ENCODE measurements at places on chromosomes 7 and 10.

DNA sequence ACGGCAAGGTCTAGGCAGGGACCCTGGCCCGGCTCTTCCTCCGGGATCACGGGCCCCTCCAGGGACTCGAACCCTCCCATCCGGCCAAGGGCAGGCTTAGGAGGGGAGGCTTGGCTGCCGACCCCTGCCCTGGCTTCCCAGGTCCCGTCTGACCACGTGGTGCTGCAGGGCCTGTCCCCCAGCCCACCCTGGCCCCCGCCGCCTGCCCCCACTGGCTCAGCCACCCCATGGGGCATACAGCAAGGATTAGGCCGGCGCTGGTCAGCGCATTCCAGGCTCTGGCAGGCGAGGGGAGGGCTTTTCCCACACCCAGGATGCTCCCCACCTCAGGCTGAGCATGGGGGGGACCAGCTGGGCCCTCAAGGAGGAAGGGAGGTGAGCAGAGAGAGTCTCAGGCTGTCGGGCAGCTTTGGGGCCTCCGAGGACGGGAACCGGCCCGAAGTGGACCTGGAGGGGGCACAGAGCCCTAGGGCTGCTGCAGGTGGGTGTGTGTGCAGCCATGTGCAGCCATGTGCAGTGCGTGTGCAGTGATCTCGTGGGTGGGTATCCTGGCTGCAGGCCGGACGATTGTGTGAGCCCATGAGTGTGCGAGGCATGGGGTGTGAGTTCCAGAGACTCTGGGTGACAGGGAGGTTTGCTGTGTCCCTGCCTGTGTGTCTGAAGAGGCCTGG lies 713 bp upstream of the GRIFIN start:
- no peak for DNase-seq

- DNase-seq = peak; percentile 41
Observed at GRCh38 chr10:110967009-110967630, 47.7 kb downstream of the SHOC2 start.

DNA sequence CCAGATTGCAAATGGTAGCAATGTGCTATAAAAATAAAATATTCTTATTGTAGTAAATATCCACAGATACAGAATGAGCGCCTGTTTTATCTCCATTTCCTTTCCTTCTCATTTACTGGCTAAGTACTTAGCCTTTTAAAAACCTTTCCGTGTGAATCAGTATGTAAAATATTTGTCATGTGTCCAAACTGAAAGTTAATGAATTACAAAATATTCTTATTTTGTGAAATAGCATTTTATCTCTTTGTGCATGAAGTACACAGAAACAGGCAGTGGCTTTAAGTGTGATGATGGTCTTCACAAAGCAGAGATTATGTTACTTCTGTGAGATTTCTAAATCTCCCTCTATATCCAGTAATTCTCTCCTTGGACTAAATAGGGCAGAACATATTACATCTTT lies 56.7 kb upstream of the KIAA1217 start:
- DNase-seq = no peak

- no peak for DNase-seq
Observed at GRCh38 chr7:152596824-152597223, 79.1 kb downstream of the XRCC2 start.

DNA sequence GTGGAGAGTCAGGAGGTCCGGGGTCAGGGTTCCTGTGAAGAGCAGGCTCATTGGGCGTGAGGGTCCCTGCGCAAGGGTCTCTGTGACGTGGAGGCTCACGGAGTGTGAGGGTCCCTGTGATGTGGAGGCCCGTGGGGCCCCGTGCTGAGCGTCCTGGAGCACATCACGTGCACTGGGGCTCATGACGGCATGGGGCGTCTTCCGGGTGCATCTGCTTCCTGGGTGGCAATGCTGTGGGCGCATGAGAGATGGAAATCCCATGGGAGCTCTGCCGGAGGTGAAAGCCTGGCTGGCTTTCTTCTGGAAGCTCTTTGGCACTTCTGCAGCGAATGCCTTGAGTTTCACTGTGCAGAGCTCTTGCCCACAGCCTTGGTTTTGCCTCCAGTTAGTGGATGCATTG lies 71.4 kb downstream of the WDR37 start:
- DNase-seq = no peak

GRCh38 chr7:72540106-72540611 lies 128.0 kb upstream of the CALN1 start:
- no peak for DNase-seq

DNA sequence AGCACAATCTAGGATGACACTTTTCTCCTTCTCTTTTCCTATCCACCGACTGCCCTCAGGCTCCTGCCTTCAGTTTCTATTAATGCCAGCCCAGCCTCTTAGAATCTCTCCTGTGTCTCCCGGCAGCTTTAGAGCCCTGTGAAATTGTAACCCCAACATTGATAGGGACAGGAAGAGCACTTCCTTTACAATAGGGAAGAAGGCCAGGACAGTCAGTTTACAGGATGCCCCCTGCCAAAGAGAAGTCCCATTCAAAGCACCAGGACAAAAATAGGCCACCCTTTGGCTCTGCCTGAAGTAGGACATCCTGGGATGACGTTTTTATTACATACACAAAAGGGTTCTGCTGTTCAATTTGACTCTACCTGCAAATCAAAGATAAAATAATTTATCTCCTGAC lies 64.7 kb upstream of the ANK3 start:
- no peak for DNase-seq

DNA sequence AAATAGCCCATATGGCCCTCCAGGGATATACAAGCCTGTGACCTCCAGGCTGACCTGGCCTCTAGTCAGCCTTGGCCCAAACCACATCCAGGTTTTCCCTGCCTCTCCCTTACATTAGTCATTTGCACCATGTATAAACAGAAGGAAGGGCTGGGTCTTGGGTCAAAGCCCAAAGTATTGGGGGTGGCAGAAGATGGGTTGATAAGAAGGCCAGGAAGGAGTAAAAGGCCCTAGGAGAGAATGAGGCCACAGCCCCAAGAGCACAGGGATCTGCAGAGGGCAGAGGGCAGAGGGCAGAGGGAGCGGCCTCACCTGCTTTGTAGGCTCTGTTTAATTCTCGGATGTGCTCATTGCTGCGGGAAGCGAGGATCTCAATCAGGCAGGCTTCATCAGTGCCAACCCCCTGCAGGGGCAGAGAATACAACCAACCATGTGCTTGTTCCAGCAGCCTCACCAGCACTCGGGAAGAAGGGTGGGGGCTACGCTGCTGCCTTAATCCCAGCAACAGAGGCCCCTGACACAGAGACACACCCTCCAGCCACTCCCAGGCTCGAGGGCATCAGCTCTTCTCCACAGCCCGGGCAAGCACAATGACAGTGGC lies 31.3 kb downstream of the PLAC9 start:
- DNase-seq = peak; percentile 38

DNA sequence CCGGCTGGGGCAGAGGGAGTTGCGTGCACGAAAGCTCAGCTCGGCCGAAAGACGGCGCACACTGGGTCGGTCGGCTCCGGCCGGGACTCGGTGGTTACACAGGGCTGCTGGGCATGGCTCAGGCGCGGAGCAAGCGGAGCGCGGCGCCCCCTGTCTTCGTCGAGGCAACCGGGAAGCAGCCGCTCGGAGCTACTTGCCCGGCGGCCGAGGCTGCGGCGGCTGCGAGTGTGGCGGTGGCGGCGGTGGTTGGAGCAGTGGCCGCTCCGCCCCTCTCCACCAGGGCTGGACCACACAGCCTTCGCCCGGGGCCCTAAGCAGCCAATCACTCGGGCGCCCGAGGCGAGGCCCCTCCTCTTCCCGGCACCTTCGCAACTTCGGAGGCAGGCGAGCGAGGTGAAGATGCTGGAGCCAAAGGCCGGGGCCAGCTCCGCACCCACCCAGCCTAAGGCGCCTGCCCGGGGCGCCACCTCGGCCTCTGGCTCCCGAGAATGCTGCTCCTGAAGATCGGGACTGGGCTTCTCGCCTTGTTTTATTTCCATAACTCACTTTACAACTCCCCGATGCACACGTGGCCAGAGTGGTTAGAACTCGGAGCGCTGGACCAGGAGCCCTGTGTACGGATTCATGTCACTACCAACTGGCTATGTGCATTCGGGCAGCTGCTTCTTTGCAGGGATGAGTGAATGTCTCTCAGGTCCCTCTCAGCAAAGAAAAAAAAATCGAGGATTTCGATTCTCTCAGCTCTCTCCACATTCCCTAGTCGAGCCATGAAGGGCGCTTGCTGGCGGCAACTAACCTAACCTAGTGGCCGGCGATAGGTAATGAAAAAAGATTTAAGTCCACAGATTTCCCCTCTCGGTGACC lies at the start of gene TLL2:
Gene TLL2 (minus strand): TSS at position 229 of the 864 bp plus-strand sequence. CDS start 241 bp downstream, outside the sequence.
- DNase-seq = peak; percentile 86

GRCh38 chr7:108454317-108454673 lies 1.9 kb downstream of the NRCAM start:
- DNase-seq = no peak

DNA sequence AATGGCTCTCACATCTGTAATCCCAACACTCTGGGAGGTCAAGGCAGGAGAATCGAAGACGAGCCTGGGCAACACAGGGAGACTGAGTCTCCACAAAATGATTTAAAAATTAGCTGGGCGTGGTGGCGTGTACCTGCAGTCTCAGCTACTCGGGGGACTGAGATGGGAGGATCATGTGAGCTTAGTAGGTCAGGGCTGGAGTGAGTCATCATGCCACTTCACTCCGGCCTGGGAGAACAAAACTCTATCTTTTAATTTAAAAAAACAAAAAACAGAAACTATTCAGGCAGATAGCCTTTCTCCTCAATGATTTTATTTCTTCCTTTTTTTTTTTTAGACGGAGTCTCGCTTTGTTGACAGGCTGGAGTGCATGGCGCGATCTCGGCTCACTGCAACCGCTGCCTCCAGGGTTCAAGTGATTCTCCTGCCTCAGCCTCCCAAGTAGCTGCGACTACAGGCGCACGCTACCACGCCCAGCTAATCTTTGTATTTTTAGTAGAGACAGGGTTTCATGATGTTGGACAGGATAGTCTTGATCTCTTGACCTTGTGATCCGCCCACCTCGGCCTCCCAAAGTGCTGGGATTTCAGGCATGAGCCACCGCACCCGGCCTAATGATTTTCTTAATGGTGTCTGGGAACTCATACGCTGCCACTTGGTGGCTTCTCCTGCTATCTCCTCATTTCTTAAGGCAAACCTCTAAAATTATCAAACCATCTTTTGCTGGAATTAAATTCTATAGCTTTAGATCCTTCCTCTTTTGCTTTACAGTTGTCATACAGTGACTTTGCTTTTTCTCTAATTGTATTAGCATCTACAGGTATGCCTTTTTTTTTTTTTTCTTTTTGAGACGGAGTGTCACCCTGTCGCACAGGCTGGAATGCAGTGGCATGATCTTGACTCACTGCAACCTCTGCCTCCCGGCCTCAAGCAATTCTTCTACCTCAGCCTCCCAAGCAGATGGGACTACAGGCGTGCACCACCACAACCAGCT lies 22.9 kb downstream of the SRPK2 start:
- DNase-seq = peak; percentile 14

- no peak for DNase-seq
Observed at GRCh38 chr10:33093362-33093761, 135.3 kb upstream of the ITGB1 start.

DNA sequence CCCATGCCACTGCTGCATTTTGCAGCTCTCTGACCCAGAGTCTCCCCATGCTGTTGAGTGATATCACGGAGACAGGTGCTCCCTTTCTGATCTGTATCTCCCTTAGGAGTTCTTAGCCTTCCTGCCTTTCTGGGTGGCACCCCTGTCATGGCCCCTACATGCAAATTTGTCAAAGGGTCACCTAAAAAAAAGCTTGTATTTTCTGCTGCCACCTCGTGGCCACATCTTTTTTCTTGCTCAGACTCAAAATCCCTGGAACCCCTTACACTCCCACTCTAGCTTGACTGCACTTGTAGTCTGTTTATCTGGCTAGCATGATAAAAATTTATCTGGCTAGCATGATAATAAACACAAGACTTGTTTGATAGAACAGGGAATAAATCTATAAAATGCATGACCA lies 809.1 kb downstream of the SORCS1 start:
- peak; percentile 21 for DNase-seq

- no peak for DNase-seq
Observed at GRCh38 chr7:157465891-157466866, 129.4 kb downstream of the DNAJB6 start.

DNA sequence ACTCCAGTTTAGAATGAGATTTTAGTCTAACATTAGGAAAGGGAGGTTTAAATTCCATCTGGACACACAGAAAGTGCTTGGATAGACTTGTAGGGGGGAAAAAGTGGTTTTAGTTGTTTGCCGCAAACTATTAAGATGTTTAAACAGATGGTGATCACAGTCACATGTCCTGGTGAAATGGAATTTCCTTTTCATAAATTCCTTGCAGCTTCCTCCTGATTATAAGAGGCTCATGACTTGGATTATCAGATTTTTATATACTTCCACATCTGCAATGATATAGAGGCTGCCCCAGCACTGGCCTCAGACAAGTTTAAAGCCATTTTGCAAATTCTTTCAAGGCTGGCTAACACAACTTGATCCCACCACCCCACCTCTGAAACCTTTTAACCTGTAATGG lies 106.4 kb upstream of the ARMC3 start:
- DNase-seq = peak; percentile 52

DNA sequence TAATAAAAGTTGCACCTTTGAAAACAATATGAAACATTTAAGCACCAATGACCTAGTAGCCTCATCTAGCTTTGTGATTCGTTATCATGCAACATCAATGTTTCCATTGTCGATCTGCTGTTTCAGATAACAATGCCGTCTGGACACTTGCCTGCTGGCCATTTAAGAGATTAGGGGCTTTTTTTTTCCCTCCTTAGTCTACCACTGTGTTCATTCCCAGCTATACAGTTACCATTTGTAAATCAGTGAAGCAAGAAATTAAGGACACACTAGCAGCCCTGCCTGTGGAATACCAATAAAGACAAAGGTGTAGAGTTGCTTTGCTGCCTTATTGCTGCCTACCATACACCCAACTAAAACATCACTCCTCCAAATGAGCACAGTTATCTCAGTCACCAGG lies 37.6 kb upstream of the MYO3A start:
- no peak for DNase-seq

DNA sequence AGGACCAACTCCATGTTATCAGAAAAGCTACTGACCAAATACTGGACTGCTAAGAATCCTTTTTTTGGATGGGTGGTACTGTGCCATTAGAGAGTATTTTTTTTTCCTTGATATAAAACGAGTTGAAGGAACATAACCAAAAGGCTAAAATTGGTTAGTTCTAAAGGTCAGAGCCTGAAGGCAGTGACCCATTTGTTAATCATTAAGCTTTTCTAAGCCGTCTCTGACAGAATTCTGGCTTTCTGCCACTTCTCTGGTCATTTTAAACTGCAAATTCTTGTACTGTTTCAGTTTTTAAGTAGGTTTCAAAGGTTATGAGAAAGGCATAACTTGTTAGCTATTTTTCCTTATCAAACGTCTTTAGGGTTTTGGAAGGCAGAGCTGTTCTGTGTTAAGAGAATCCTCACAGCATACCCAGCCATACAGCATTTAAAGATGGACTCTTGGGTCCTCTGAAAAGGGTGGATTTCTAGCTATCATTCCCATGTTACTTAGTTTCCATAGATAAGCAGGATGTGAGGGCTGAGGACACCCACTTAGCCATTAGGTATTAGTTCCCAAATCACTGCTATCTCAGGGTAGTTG lies 196.8 kb downstream of the RNLS start:
- DNase-seq = peak; percentile 34

GRCh38 chr10:122158362-122158761 lies 112.7 kb upstream of the BTBD16 start:
- DNase-seq = no peak

GRCh38 chr7:35785250-35785649 lies 15.6 kb upstream of the SEPTIN7 start:
- no peak for DNase-seq
